ENCODE measurements at places on chromosomes 2 and 18.

GRCh38 chr2:73700131-73700611 is 37.0 kb downstream of the TPRKB start:
- no peak for DNase-seq

DNA sequence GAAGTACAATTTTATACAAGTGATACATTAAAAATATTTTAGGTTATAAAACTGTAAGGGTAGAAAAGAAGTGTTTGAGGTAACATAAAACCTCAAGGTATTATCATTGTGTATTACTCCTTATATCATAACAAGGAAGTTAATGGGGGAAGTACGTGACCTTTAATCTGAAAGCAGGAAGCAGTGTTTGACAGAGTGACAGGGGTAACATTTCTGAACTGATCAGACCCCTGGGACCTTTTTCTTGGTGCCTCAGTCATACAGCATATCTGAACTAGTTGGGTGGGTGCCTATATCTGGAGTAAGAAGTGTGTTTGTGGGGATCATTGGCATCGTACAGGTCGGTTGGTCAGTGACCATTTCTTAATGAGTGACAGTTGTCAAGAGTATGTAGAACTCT is 43.0 kb downstream of the MALT1 start:
- DNase-seq = no peak

- DNase-seq = no peak
Measured at GRCh38 chr2:216768908-216769411, 73.6 kb upstream of the IGFBP5 start.

DNA sequence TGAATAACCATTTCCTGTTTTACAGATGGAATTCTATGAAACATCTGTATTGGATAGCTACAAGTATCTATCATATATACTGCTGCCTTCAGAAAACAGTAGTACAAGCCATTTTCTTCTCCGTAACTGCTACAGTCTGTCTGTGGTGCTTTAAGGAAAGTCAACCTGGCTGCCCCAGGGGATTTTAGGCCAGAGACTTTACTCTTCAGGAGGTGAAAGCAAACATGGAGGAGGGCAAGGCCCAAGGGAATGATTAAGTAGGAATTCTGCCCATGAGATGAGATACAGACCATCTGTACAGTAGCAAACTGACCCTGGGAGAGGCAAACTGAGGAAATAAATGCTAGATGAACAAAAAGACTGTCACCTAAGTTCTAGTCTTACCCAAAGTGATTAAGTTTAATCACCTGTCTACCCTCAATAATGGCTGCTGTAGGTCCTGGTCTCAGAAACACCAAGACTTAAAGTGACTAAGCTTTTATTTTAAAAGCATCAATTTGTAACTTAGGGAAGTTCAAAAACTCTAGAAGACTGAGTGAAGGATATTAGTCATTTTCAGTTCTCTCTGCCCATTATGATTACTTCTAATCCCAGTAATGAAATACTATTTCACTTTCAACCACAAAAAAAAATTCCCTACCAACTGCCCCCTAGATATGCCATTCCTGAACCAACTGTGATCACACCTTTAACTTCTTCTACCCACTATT is 14.8 kb downstream of the MBD2 start:
- DNase-seq = no peak

GRCh38 chr2:120744817-120745216 is 9.1 kb downstream of the GLI2 start:
- no peak for DNase-seq

- DNase-seq = no peak
Measured at GRCh38 chr18:59057969-59058368, 81.7 kb upstream of the SEC11C start.

DNA sequence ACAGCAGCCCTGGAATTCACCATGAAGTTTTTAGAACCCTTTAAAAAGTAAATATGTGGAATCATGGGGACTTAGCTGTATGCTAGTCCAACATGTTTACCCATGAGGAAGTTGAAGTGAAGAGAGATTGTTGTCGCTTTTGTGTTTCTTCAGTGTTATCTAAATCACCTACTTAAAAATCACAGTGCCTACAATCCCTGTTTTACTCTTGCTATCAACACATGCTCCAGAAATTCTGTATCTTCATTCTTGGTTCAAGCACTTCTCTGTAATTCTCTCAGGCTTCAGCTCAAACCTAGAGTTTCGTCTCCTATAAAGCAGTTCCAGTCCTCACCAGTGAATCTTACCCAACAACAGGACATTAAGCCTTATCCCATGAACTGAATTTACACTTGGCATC is 30.5 kb upstream of the CHMP1B start:
- DNase-seq = no peak

GRCh38 chr2:40220177-40220925 is 231.5 kb downstream of the SLC8A1 start:
- DNase-seq = no peak

DNA sequence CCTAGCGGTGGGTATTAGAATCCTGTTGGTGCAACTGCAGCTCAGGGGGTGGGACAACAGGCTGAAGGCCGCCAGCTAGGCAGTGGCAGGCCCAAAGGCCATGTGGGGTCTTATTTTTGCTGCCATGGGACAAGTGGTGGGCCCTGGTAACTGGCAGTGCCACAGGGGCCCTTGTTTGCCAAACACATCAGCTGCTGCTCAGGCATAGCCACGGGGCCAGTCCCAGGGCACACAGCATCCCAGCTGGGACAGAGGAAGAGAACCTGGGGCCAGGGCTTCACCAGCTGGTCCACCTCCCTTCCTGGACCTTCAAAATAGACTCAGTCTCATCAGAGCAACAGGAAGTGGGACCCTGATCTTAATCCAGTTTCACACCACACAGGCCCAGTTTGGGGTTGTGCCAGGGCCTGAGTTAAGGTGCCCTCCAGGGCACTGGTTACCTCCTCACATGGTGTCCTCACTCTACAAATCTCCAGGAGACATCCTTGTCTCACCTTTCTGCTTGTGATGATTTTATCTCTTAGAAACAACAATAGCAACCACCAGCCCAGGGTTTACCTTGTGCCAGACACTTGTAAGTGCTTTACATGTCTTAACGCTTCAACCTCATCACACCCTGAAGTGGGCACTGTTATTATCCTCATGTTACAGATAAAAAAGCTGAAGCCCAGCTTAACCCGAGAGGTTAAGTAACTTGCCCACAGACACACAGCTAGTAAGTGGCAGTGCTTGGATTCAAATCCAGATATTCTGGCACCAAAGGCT is 98.5 kb downstream of the GYPC start:
- DNase-seq = no peak

DNA sequence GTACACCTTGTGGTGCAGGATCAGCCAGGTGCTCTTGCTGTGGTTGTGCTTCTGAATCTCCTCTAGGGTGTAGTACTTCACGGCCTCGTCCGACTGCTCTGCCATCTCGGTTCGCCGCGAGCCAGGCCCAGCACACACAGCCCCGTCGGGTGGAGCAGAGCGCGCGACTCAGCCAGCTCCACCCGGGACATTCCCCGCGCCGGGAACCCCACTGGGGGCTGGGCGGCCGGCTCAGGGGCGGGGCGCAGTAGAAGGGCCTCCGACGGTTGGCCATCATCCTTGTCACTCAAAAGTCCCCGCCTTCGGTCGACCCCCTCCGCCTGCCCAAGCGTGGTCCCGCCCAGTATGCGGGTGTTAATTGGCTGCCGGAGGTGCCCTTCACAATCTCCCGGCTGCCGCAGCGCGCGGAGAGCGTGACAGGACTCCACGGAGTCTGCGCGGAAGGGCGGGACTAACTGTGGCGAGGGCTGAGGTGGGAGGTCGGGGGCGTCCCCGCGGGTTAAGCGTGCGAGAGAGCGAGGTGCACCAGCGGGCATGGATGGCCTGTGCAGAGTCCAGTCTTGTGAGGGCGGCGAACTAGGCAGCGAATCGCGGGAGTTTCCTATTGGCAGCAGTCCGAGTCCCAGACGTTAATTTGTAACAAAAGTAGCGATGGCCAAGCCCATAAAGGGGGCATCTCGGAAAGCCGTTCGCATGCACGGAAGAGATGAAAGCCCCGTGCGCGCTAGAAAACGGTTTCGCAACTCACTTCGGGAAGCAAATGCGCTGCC is at the start of gene CYB5A:
Gene CYB5A, minus strand, starts transcription at position 193 of the 770 bp plus-strand sequence. Its CDS starts 88 bp downstream, at position 105.
- DNase-seq = peak; percentile 98

DNA sequence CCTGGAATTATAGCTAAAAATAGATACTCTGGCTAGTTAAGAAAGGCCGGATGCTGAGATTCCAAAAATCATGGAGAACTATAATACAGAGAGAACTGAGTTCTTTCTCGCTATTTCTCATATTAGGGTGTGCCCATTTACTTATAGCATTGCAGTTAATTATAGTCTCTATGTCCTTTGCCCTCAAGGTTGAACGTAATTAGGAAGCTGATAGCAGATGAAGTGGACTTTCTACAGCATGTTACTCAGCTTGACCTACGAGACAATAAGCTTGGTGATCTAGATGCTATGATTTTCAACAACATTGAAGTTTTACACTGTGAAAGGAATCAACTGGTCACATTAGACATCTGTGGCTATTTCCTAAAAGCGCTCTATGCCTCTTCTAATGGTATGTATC is 187.4 kb downstream of the PHLPP1 start:
- DNase-seq = no peak

DNA sequence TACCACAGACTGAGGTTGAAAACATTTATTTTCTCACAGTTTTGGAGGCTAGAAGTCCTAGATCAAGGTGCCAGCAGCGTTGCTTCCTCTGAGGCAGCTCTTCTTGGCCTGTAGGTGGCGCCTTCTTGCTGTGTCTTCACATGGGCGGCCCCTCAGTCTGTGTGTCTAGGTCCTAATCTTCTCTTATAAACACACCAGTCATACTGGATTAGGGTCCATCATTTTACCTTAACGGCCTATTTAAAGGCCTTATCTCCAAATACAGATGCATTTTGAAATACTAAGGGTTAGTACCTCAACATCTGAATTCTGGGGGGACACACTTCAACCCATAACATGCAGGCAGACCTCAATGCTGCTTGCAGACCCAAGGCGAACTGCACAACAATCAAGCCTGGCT is 4.4 kb upstream of the RMC1 start:
- peak; percentile 43 for DNase-seq

DNA sequence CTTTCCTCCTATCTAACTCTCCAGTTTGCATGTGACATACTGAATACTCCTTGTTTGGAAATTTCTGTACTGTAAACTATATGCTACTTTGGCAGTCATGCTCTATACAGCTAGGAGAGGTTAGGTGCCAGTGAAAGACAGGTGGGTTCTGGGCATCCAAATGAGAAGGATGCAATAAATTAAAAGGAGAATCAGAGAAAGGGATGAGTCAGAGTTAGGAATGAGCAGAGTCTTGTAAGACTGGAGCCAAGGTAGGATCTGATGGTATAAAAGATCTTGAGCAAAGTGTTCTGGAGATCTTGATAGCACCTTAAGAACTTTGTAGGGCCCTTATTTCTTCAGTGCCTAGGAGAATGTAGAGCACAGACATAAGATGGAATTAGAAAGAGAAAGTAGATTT is 58.7 kb upstream of the STAM2 start:
- no peak for DNase-seq

DNA sequence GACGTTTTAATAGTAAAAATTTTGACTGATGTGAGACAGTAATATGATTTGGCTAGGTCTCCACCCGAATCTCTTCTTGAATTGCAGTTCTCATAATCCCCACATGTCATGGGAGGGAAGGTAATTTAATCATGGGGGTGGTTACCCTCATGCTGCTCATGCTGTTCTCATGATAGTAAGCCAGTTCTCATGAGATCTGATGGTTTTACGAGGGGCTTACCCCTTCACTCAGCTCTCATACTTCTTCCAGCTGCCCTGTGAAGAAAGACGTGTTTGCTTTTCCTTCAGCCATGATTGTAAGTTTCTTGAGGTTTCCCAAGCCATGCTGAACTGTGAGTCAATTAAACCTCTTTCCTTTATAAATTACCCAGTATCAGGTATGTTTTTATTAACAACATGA is 327.0 kb upstream of the CDH7 start:
- DNase-seq = no peak

DNA sequence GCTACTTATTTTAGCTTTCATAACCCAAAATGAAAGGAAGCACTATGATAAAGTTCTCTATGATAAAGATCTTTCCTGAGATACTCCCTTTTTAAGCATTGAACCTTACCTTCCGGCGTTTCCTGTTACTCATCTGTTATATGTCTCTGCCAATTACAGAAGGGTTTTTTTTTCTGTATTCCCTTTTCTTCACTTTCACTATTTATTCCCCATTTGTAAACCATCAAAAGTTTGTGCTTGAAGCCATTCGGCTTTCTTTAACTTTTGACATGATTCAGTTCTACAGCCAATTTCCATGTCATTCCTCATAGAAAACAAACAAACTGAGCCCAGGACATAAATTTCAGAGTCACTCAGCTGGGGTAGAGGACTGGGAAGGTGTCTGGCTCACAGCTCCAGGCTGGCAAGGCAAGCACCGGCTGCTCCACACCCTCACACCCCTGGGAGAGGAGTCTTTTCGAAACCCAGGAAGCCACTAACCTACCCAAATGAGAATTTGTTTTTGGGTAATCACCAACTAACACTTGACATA is 429.4 kb upstream of the TRIB2 start:
- DNase-seq = no peak

DNA sequence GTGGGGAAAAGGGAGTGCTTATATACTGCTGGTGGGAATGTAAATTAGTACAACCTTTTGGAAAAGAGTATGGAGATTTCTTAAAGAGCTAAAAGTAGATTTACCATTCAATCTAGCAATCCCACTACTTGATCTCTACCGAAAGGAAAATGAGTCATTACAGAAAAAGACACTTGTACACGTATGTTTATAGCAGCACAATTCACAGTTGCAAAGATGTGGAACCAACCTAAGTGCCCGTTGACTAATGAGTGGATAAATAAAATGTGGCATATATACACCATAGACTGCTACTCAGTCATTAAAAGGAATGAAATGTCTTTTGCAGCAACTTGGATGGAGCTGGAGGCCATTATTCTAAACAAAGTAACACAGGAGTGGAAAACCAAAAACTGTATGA is 29.5 kb downstream of the FLACC1 start:
- DNase-seq = no peak

DNA sequence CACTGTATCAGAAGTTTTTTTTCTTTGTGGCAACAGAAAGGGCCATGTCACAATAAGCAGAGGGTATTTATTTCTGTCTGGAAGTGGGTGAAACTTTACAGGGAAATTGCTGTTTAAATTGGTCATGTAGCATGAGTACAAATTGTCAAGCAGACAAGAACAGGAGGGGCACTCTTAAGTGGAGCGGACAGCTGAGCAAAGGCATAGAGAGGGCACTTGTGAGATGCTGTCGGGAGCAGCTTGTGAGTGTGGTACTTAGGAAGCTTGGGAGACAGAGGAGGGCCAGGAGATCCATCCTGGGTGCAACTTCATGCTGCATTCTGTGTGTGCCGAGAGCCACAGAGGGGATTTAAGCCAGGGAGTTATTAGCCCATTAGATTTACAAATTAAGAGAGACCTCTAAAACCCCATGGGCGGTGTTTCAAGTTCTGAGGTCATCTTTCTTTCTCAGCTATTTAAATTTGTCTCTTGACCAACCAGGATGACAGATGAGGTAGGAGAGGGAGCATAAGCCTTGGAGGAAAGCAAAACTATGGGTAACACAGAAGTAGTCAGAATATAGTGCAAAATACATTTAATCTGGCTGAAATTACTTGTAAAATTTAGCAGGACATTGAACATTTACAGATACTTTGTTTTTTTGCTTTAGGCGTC is 30.4 kb downstream of the INPP4A start:
- no peak for DNase-seq

All from stimulated activated CD8-positive, alpha-beta memory T cell treated with anti-CD3 and anti-CD28 coated beads, Interleukin-4, amount 100 ng/mL, for 4 hours (primary cell).